ENCODE measurements at places on chromosomes 2 and 18. TPM values are rescaled to one million over a fixed set of nuclear protein-coding genes. Genes with fewer than 3 reads are reported as not detected.

The HOXD4 gene
- total RNA-seq: 1.1 TPM

The FABP1 gene
- 0.40 TPM for total RNA-seq

The C1GALT1C1L gene
- 0.40 TPM for total RNA-seq

The UBE2E3 gene
- 44.1 TPM for total RNA-seq

The TFCP2L1 gene
- total RNA-seq: 36.1 TPM

The RAD51AP2 gene
- total RNA-seq: not detected

The SLC23A3 gene
- 2.0 TPM for total RNA-seq

The OSBPL6 gene
- 12.2 TPM for total RNA-seq

DNA sequence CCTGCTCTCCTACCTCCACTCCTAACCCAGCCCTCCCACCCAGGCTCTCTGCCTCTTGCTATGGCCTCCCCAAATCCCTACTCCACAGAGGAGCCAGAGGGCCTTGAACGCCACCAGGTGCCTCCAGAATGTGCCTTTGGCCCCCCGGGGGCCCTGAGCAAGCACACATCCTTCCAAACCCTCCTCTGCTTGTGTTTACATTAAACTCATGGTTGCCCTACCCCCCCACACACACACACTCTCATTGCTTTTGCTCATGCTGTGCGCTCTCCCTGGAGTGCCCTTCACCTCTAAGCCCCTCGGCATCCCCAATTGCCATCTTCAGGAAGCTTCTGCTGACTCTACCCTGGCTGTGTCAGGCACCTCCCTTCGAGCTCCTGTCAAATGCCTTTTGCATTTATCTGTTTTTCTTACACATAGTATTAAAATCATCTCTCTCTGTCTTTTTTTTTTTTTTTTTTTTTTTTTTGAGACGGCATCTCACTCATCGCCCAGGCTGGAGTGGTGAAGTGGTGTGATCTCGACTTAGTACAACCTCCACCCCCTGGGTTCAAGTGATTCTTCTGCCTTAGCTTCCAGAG, 16.3 kb upstream of the TET3 start:
- H3K27me3 ChIP-seq: no peaks in the 10 kb centered on the region
- no peaks in the 10 kb centered on the region for H3K36me3 ChIP-seq
- no peak overlapping the region for H3K4me3 ChIP-seq
- no peak overlapping the region for H3K27ac ChIP-seq

- no peak for DNase-seq
- H3K27ac ChIP-seq: no peak overlapping the region
- H3K27me3 ChIP-seq: no peaks in the 10 kb centered on the region
- peaks cover 19% of the 10 kb centered on the region for H3K36me3 ChIP-seq
- H3K4me3 ChIP-seq: no peak overlapping the region
- H3K4me1 ChIP-seq: peaks cover 2% of the 10 kb centered on the region
These were observed 56.6 kb downstream of the SP100 start for GRCh38 chr2:230472621-230473018.

DNA sequence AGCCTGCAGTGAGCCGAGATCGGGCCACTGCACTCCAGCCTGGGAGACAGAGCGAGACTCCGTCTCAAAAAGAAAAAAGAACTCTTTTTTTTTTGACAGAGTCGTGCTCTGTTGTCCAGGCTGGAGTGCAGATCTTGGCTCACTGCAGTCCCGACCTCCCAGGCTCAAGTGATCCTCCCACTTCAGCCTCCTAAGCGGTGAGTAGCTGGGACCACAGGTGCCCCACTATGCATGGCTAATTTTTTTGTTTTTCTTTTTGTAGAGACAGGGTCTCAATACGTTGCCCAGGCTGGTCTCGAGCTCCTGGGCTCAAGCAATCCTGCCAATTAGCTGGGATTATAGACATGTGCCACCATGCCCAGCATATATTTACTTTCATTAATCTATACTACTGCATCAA, 12.5 kb upstream of the INO80D start:
- no peaks in the 10 kb centered on the region for H3K27me3 ChIP-seq
- H3K27ac ChIP-seq: no peak overlapping the region
- H3K4me3 ChIP-seq: no peak overlapping the region
- no peaks in the 10 kb centered on the region for H3K4me1 ChIP-seq
- no peak for DNase-seq

DNA sequence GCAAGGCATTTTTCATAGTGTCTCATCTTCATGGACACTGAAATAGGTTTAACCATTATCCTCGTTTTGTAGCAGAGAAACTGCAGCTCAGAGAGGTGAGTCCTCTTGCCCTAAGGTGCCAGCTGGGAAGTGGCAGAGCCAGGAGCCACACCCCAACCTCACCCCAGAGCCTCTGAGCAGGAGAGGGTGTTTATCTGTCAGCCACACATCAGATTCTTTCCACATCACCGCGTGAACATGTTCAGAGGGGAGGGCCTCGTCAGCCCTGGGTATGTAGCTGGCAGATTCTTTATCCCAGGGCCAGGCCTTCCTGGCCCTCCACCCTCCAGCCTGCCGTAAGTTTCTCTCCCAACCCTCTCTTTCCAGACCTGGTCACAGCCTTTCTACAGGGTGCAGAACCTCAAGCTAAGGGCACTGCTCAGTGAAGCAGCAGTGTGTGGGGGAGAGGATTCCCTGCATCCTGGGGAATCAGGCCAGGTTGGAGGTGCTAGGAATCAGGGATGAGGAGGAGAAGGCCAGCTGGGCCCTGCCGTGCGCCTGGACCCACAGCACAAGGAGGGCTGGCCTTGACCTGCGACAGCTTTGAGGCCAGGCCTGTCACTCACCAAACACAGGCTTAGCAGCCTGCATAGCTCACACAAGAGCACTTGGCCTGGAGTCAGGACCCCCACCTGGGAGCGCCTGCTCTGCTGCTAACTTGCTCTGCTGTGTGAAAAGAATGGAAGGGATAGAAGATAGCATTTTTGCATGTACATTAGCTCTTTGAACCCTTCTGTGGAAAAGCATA, 111.3 kb upstream of the MCFD2 start:
- no peaks in the 10 kb centered on the region for H3K4me1 ChIP-seq
- DNase-seq: no peak
- no peaks in the 10 kb centered on the region for H3K27me3 ChIP-seq
- peak overlapping the region; percentile 8 for H3K27ac ChIP-seq

GRCh38 chr2:25044990-25045389, 3.1 kb downstream of the EFR3B start:
- H3K36me3 ChIP-seq: no peaks in the 10 kb centered on the region
- H3K27me3 ChIP-seq: no peaks in the 10 kb centered on the region
- DNase-seq: no peak
- peaks cover 17% of the 10 kb centered on the region for H3K4me1 ChIP-seq

DNA sequence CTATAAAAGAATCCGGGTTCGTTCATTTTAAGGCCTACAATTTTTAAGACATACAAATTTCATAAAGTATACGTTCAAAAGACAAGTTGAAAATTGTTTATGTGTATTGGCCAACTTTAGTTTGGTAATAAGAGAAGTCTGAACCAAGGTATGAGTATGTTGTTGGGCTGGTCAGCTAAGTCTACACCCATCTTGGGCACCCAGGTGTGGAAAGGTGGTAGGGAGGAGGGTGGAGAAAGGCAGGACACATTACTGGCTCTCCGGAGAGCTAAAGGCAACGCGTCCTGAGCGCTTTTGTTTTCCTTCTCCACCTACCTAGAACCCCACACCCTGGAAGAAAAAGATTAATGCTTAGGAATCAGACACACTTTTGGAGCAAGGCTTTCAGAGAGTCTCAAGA, 899 bp upstream of the PELI1 start:
- H3K27ac ChIP-seq: no peak overlapping the region
- no peak overlapping the region for H3K4me3 ChIP-seq
- peaks cover 4% of the 10 kb centered on the region for H3K4me1 ChIP-seq
- no peak for DNase-seq
- H3K36me3 ChIP-seq: no peaks in the 10 kb centered on the region
- no peaks in the 10 kb centered on the region for H3K27me3 ChIP-seq

GRCh38 chr18:54220406-54220805, 4.1 kb downstream of the MBD2 start:
- no peaks in the 10 kb centered on the region for H3K27me3 ChIP-seq
- no peak overlapping the region for H3K27ac ChIP-seq
- peaks cover 20% of the 10 kb centered on the region for H3K4me1 ChIP-seq
- H3K36me3 ChIP-seq: no peaks in the 10 kb centered on the region
- no peak overlapping the region for H3K4me3 ChIP-seq
- no peak for DNase-seq

- H3K36me3 ChIP-seq: no peaks in the 10 kb centered on the region
- H3K4me3 ChIP-seq: no peak overlapping the region
- H3K27me3 ChIP-seq: no peaks in the 10 kb centered on the region
- H3K27ac ChIP-seq: no peak overlapping the region
- H3K4me1 ChIP-seq: no peaks in the 10 kb centered on the region
These were observed 564.7 kb upstream of the PIK3C3 start for GRCh38 chr18:41390309-41390708.

DNA sequence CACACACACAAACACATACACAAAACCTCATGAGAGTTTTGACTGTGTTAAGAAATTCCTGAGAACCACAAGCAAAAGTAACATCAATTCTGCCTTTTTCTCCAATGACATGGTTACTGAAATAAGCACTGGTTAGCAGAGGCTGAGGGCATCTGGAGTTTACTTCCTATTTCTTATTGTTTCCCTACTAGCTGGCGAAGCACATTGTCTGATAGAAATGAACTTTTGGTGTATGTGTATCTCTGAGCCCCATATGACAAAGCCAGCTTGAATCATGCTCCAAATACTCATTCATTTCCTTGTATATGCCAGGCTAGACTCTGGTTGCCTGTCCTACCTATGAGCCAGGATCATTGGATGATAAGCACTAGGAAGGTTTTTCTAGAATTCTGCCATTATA, 203.1 kb downstream of the NCKAP5 start:
- H3K27ac ChIP-seq: no peak overlapping the region
- H3K36me3 ChIP-seq: no peaks in the 10 kb centered on the region
- H3K4me1 ChIP-seq: no peaks in the 10 kb centered on the region
- no peak for DNase-seq

DNA sequence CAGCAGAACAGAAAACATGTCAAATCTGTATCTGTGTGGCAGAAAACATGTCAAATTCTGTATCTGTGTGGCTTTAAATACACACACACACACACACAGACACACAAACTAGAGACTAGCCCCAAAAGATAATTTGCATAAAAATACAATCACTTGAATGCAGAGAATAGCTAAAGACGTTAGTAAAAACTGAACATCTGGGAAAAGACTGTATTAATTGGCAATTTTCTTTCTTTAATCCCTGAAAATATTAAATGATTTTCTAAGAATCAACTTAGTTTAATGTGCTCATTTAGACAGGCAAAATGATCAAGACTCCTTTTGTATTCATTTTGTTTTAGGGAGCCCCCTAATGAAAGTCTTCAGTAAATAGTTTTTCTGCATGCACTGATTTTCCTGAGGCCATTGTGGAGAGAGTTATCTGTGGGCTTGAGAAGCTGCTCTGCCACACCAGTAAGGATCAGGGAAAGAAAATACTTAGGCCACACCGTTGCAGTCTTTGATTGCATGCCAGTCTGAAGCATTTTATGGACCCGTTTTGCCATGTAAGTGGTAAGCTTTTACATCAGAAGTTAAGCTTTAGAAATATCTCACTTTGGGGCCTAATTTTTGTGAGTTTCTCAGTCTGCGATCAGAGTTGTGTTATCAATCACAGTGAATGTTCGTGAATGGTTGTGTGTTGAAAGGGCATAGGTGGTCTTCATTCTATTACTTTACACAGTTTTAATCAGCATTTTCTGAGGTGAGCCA, 2.2 kb downstream of the SPATS2L start:
- no peaks in the 10 kb centered on the region for H3K36me3 ChIP-seq
- no peak for DNase-seq
- peaks cover 31% of the 10 kb centered on the region for H3K4me1 ChIP-seq
- H3K4me3 ChIP-seq: no peak overlapping the region
- peaks cover 2% of the 10 kb centered on the region for H3K27me3 ChIP-seq
- H3K27ac ChIP-seq: no peak overlapping the region

- H3K36me3 ChIP-seq: no peaks in the 10 kb centered on the region
- no peak overlapping the region for H3K4me3 ChIP-seq
- no peak overlapping the region for H3K27ac ChIP-seq
These were observed 97.7 kb downstream of the ALPK2 start for GRCh38 chr18:58531236-58531635.

DNA sequence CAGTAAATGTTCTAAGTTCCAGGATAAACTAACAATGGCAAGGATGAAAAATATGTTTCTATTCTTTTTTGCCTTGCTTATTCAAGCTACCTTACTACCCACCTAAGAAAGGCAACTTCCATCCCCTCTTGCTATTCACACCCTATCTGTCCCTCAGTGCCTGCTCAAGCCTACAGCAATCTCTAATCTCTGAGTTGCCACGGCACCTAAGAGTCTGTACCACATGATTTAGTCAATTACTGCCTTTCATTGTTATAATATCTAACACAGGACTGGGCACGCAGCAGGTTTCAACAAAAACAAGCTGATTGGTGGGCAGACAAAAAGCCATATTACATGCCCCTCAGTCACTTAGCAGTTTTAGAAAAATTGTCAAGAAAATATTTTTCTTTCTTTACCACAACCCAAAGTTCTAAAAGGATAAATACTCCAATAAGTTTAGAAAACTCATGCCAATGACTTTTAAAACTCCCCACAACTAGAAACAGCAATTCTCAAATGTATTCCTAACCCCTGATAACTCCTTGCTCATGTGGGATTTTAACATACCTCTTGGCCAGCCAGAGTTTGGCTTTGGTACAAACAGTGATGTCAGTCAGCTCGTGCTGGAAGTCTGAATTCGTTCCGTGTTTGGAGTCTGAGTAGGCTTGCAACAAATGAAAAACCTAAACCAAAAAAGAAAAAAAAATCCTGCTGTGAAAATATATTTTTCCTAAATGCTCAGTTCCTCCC, 117.3 kb upstream of the ZFP36L2 start:
- no peaks in the 10 kb centered on the region for H3K27me3 ChIP-seq
- no peaks in the 10 kb centered on the region for H3K36me3 ChIP-seq
- peak overlapping the region; percentile 64 for H3K27ac ChIP-seq
- H3K4me1 ChIP-seq: peaks cover 68% of the 10 kb centered on the region

DNA sequence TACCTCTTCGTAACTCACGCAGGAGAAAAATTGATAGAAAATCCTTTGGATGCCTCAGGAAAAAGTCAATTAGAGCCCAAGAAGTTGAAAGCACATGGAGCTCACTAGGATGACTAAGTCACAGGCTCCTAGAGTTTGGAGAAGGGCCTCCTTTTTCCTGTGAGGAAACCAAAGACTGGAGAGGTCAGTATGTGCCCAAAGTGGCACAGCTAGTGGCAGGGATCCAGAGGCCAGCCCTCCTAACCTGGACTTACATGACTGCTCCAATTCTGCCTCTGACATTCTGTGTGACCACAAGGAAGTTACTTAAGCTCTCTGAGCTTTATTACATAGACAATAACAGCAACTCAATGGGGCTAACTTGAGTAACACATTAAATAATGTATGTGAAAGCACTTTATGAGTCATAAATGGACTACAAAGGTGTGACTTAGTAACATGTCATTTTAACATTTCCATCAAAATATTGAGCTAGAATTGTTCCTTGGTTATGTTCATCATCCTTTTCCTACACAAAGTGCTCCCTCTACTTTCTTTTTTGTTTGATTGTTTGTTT, 91.6 kb downstream of the DHRS9 start:
- H3K27ac ChIP-seq: no peak overlapping the region
- H3K36me3 ChIP-seq: no peaks in the 10 kb centered on the region
- H3K4me3 ChIP-seq: no peak overlapping the region
- no peak for DNase-seq
- H3K4me1 ChIP-seq: no peaks in the 10 kb centered on the region
- no peaks in the 10 kb centered on the region for H3K27me3 ChIP-seq

- no peak for DNase-seq
- H3K4me1 ChIP-seq: no peaks in the 10 kb centered on the region
- H3K27me3 ChIP-seq: no peaks in the 10 kb centered on the region
- H3K4me3 ChIP-seq: no peak overlapping the region
- H3K27ac ChIP-seq: no peak overlapping the region
- no peaks in the 10 kb centered on the region for H3K36me3 ChIP-seq
These were observed 709.3 kb downstream of the DCDC2C start for GRCh38 chr2:4412637-4413187.

GRCh38 chr2:126876631-126877030, 22.1 kb upstream of the TEX51 start:
- H3K27ac ChIP-seq: no peak overlapping the region
- H3K36me3 ChIP-seq: no peaks in the 10 kb centered on the region
- H3K4me3 ChIP-seq: no peak overlapping the region
- no peak for DNase-seq
- no peaks in the 10 kb centered on the region for H3K4me1 ChIP-seq
- H3K27me3 ChIP-seq: no peaks in the 10 kb centered on the region
